ENCODE measurements at places on chromosomes 6 and 20.

DNA sequence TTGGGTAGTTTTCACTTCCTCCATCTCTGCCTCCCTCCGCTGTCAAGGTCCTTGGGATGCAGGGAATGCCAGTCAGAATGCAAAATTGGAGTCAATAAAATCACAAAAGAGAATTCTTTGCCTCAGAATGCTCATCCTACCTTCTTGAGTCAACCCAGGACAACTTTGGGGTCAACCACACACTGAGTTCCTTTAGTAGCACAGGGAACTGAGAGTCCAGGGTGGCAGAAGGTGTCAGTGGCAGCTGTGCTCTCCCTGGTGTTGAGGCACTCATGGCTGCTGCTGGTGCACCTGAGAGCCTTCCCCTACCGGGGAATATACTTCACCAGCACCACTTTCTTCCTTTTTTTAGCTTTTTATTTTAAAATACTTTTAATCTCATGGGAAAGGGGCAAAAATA is 829 bp upstream of the NOTCH4 start:
- DNase-seq = no peak

- DNase-seq = no peak
These were observed 43.6 kb downstream of the USP45 start for GRCh38 chr6:99471638-99472037.

GRCh38 chr20:59736366-59736765 is 132.0 kb downstream of the PHACTR3 start:
- no peak for DNase-seq

- peak; percentile 29 for DNase-seq
These were observed 38.0 kb downstream of the PIM1 start for GRCh38 chr6:37207903-37208456.

DNA sequence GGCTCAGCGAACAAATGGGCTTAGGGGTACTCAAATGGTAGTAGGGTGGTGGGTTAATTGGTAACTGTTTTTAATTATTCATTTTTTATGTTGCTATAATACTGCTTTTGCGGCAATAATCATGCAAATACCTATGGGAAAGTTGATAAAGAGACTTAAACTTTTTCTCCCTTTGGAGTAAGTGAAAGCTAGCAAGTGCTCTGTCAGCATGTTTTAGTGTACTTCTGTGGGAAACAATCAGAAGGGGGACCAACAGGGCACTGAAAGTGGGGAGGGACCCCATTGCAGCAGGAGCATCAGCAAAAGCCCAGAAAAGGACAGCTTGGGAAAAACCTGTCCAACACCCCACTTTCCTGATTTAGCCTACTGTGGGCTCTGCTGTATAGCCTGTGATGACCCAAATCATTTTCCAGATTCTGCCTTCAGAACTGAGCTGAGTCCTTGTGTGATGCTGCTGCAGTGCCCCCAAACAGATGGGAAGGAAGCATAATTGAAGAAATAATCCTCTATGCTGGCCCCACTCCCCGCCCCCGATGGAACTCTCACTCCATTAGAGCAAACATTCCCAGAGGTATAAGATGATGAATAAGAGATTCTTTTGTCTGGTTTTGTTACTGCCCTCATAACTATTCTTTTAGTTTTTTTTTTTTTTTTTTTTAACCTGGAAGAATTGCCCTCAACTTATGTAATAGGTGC is 322.8 kb downstream of the CD83 start:
- no peak for DNase-seq

GRCh38 chr20:58393299-58393698 is 4.3 kb downstream of the VAPB start:
- no peak for DNase-seq

GRCh38 chr6:62528894-62529526 is 243.0 kb upstream of the KHDRBS2 start:
- DNase-seq = no peak

DNA sequence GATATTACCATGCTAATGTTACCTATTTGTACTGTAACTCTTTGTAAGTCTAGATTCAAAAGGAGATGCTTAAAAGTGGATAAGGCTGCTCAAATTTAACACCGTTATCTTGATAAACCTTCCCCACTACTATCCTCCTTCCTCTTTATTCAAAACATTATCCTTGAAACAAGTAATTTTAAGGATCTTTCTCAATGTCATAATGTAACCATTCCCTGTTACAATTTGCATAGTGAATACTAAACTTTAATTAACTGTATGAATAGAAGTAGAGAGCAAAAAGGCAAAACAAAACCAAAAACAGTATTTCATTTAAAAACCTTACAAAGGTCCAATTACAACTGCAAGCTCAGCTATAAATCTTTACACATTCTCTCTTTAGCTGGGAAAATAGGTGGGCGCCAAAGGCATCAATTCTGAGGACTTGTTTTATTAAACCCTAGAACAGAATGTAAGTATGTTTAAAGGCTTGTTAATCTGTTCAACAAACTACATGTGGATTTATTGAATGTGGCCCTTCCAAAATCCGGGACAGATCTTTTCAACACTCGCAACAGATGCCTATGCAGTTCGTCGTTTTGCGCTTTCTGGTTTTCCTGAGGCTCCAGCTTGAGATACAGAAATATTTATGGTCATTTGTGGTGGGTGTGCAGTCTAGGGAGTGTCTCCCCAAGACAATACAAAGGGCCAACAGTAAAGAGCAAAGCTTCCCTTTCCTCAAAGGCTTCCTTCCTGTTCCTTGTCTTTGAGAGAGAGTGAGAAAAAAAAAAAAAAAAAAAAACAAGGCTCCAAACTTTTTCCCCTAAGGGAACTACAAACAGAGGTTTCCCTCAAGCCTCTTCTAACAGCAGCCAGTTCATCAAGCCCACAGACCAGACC is 15.1 kb downstream of the KIF13A start:
- no peak for DNase-seq

DNA sequence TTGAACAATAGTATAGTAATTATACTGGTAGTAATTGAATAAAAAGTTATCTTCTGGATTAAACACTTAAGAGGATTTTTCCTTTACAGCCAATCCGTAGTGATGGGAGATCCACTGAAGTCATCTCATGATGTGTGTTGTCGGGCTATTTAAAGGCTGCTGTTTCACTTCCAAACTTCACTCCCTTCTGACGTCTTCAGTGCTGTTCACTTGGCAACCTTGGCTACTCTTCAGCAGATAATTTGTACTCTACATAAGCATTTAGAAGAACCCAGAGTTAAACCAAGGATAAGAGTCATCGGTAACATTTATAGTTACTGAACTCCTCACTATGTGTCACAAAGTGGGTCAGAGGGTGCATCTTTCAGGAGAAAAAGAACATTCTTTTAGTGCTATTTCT is 179.1 kb upstream of the EYA4 start:
- no peak for DNase-seq

- DNase-seq = no peak
These were observed 73.5 kb downstream of the CD24 start for GRCh38 chr6:106901062-106901461.

- DNase-seq = no peak
These were observed 58.7 kb downstream of the UTRN start for GRCh38 chr6:144343701-144344428.

Measured in kidney epithelial cell (primary cell).